ENCODE measurements at places on chromosomes 11 and 22.
A peak's percentile ranks its signal among the peaks of the same experiment; 100 is the strongest.

- no peak for DNase-seq
Observed at GRCh38 chr11:44542372-44542771, 23.1 kb upstream of the CD82 start.

DNA sequence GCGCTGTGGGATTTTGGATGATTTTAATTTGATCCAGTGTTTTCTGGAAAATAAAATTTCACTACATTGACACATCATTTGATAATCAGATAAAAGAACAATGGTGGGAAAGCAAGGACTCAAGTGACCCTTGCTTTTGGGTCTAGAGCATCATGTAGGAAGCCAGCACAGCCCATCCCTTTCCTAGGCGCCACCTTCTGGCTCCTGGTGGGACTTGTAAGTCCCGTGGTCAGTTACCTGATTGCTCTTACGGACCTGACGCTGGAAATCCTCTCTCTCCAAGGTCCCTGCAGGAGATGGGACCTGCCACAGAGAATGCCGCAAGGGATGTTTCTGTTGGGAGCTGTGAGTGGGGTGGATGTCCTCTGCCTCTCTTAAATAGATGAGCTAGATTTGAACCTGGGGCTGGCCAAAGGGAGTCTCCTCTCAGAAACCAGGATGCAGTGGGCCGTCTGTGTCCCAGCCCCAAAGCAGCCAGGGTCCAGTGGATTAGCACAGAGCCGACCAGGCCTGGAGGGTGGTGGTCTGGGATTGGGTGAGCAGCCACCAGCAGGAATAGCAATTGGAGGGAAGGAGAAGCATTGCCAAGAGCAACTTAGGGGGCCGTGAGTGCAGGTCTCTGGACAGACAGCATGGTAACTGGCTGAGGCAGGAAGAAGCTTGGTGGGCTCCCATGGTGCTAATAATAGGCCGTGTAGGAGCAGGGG, 21.7 kb downstream of the TIMP3 start:
- no peak for DNase-seq

- no peak for DNase-seq
Observed at GRCh38 chr11:115222218-115222862, 281.9 kb downstream of the CADM1 start.

- DNase-seq: no peak
Observed at GRCh38 chr22:29633514-29634312, 30.3 kb downstream of the NF2 start.

- no peak for DNase-seq
Observed at GRCh38 chr11:45300715-45301114, 14.6 kb upstream of the SYT13 start.

- no peak for DNase-seq
Observed at GRCh38 chr22:20517422-20517821, 10.0 kb downstream of the MED15 start.

- DNase-seq: no peak
Observed at GRCh38 chr11:63491636-63492372, 837 bp upstream of the PLAAT5 start.

DNA sequence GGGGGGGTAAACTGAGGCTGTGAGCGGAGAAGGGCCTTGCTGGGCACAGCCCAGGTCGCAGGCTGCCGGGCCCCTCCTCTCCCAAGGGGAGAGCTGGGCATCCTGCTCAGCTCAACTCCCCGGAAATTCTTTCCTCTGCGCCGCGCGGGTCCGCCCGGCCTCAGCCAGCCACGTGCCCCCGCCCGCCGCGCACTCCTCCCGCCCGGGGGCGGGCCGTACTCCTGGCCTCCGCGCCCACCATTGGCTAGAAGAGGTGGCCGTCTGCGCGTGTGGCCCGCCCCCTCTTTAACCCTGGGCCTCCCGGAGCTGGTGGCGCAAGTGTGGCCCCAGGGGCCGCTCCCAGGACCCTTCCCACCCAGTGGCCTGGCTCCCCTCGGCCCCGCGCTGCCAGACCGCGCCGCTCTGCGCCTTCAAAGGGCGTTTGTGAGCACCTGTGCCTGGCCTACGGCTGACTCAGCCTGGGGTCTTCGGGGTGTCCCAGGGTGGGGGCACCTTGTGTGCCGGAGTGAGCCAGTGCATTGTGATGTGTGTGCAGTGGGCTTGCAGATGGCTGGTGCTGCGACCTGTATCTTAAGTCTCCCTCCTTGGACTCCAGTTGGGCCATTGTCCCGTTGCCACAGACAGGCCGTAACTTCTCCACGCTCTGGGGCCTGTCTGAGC, 2.0 kb downstream of the MRGPRF start:
- peak; percentile 17 for DNase-seq

DNA sequence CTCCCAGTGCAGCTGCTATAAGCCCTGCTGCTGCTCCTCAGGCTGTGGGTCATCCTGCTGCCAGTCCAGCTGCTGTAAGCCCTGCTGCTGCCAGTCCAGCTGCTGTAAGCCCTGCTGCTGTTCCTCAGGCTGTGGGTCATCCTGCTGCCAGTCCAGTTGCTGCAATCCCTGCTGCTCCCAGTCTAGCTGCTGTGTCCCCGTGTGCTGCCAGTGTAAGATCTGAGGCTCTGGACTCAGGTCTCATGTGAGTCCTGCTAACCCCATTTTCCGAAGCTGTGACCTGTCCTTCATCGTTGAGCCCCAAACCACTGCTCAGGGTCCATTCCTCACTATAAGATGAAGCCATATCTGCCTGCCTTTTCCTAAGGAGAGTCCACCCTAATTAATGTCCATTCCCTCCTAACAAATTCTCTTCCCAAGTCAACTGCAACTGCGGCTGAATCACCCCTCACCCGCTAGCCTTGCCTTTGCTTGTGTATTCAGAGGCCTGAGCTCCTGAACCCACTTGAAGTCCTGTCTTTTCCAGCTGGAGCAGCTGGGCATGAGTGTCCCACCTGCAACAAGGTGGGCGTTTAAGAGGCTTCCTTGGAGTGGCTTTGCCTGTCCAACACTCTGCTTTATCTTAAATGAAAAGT, 626 bp downstream of the KRTAP5-7 start:
- no peak for DNase-seq

- no peak for DNase-seq
Observed at GRCh38 chr11:76415073-76415472, 29.7 kb upstream of the EMSY start.

DNA sequence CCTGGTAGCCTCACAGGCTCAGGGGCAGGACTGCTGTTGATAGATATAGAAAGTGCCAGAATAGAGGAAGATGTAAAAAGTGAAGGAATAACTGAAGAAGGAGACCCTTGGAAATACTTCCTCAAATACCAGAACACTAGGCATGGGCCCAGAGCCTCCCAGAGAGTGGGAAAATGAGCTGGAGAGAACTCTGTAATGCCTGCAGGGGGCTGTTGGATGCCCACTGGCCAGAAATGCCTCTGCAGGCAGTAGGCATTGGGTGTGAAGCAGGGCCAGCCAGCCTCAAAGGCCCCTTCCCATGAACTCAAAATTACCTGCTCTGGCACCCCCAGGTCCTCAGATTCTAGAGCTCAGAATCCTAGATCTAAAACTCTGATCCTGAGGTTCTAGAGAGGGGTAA, 15.1 kb downstream of the P2RY2 start:
- no peak for DNase-seq

DNA sequence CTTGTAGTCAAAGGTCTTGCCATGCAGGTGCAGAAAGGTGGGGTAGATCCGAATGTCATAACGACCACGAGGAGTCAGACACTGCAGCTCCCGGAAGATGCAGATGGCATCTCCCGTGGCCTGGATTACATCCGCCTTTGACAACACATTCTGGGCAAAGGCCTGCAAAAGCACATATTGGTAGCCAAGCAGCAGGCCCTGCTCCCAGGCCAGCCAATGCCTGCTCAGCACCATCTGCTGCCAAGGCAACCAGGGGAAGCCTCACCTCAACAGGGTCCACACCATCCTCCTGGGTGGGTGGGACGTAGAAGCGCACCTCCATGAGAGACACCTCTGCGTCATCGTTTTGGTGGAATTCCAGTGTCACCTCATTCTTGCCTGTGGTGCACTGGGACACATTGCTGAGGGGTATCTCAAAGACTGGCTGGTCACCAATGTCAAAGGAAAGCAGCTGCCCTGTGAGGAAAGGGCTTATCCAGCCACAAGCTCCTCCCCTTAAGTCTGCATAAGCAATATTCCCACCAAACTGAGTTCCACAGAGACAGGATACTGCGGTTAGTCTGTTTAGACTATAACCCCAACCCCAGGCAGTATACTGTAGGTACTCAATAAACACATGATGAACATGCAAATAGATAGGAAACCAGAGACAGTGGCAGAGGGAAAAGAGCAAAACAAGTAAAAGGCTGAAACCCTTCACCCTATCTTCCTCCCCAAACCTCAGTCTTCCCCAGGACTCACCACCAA, 2.8 kb downstream of the SSRP1 start:
- no peak for DNase-seq

- no peak for DNase-seq
Observed at GRCh38 chr22:49861642-49862495, 8.2 kb downstream of the ZBED4 start.

DNA sequence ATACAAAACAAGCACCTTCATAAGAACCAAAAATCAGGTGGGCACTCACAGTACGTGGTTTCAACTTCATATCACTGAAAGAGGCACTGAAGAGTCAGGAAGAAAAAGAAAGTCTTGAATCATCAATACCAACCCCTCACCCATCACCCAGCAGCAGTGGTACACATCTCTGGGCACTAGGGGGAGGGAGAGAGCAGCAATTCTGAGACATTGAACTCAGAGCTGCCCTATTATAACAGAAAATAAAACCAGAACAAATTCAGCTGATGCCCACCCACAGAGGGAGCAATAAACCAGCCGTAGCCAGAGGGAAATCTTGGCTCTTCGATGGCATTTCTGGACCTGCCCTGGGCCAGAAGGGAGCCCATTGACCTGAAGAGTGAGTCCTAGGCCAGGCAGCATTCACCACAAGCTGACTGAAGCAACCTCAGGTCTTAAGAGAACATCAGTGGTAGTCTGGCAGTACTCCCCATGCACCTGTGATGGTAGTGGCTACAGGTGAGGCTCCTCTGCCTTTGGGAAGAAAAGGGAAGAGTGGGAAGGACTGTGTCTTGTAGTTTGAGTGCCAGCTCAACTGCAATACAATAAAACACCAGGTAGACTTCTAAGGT, 42.2 kb upstream of the FAM181B start:
- DNase-seq: no peak

GRCh38 chr22:23450434-23450795, 129.7 kb downstream of the IGLL1 start:
- no peak for DNase-seq

GRCh38 chr11:17719028-17719937, at the start of gene MYOD1:
Gene MYOD1, plus strand, starts transcription at chr11:17719571. Its CDS starts 212 bp downstream, at chr11:17719783.
- no peak for DNase-seq

- no peak for DNase-seq
Observed at GRCh38 chr11:18802381-18803257, 11.0 kb upstream of the PTPN5 start.

DNA sequence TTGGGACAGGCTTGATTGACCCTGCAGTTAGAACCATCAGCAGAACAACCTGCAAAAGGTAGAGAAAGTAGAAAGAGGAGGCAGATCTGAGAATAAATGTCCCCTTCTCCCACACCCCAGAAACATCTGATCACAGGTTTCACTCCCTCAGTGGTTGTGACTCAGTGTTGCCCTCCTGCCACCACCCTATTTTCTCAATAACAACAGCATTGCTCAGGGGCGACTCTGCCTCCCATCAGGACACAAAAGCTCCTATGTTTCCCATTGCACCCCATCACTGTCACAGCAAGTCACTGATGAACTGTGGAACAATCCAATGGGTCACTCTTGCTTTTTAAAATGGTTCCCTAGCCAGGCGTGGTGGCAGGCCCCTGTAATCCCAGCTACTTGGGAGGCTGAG, 110.2 kb downstream of the RASSF10 start:
- no peak for DNase-seq

DNA sequence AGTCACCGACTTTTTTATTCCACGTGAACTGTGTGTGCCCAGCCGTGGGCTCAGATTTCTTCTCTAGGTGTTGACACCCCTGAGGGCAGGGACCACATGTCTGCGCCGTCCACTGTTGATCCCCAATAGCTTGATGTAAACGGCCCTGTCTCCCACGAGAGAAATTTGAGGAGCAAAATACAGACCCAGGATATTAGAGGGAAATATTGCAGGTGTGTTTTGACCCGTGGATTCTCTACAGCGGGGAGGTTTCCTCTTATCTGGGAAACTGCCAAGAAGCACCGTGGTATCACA, 437.5 kb downstream of the TBC1D22A start:
- no peak for DNase-seq

- no peak for DNase-seq
Observed at GRCh38 chr22:44573451-44573850, 75.4 kb upstream of the RTL6 start.

- DNase-seq: no peak
Observed at GRCh38 chr22:31540966-31541365, 44.6 kb downstream of the SFI1 start.

DNA sequence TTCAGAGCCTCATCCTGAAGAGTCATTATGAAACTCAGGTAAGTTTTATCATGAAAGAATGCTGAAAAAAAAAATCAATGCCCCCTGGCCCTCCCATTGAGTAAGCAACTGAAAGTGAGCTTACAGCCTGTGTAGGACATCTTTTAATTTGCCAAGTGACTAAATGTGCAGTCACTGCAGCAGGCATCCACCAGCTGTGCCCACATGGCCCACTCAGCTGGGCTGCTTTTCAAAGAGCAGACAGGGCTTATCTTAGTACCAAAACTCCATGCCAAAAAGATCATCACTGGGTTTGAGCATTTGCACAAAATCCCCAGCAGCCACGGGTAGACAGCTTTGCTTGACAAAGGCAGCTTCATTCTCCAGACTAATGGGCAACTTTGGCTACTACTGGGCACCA, 709.7 kb downstream of the NTM start:
- no peak for DNase-seq

GRCh38 chr11:120401506-120401905, 65.3 kb downstream of the ARHGEF12 start:
- DNase-seq: no peak

- DNase-seq: no peak
Observed at GRCh38 chr11:115162919-115163318, 341.3 kb downstream of the CADM1 start.

DNA sequence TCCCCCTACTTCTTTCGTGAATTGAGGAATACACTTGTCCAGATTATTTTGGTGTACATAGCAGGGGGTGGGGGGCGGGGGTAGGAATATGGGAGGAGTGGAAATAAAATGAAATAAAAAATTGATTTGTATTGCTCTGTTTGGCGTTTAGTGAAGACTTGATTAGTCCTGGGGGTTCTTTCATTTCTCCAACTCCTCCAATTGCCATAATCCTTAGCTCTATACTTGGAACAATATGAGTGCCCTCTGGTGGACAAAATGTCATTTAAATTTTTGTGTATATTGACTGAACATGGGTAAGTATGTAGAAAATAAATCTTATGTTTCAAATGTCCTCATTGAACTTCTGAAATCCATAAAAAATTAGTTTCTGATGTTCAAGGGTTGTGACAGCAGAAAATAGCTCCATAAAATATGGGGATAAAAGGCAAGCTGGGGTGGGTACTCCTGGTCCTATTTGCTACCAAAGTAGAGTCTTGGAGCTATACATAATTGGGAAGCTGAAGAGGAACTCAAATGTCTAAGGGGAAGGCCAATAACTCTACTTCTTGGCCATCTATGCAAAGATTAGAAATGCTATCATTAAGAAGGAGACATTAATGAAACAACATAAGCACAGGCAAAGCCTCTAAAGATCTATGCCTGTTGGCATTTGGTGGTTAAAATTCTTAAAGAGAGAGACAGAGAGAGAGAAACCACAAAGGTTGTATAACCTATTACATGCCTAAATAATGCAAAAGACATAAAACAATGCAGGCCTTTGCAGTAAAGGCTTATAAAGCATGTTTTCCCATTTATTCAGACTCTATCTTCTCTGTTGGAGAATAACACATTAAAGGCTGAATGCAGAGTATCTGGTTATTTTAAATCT, 421.6 kb downstream of the METTL15 start:
- DNase-seq: no peak

GRCh38 chr11:77510851-77511250, 37.0 kb upstream of the PAK1 start:
- DNase-seq: no peak
